HT-29 (cell line): ENCODE measurements at places on chromosomes 1 and 21. TPM values are rescaled to one million over a fixed set of nuclear protein-coding genes. Genes with fewer than 3 reads are reported as not detected.

DNA sequence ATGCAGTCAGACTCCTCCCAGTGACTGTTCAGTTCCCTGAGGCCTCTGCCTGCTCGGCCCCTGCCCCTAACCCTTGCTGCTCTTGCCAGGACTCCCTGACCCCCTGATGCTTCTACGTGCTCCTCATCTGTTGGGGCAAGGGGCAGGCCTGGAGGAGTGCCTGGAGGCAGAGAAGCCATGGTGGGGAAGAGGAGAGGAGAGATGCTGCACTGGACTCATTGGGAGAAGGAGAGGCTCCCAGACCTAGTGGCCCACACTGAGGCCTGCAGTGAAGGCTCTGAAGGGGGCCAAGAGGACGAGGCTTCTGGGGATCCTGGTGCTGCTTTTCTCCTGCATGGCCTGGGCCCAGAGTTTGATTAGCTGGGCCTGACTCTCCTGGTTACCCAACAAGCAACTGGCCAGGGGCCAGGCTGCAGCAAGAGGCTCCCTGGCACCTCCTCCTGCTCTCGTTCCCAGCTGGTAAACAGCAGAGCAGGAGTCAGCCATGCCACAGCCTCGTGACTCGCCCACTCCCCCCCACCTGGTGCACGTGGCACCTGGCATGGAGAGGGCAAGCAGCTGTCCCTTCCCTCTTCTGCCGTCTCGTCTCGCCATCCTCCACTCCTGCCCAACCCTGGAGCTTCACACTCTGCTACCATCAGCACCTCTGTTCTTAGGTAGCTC lies 847 bp upstream of the RORC start:
- DNase-seq, result peak; percentile 49

GRCh38 chr21:36887963-36888362 lies 78.5 kb downstream of the HLCS start:
- no peak for DNase-seq

DNA sequence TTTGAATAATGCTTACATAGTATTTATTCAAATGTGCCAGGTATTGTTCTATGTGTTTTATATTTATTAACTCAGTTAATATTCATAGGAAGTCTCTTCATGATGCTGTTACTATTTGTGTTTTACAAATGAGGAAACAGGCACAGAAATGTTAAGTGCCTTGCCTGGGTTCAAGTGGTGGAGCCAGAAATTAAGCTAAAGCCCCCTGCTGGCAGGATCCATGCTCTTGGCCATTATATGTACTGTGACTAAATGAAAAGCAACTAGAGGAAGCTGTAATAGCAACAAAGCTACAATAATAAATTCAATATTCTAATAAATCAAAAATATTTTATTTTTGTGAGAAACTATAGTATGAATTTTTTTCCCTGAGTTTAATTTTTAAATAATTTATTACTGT lies 30.0 kb downstream of the IARS2 start:
- DNase-seq, result peak; percentile 38

- peak; percentile 79 for DNase-seq
These were observed 624 bp downstream of the ARHGAP29 start for GRCh38 chr1:94236630-94237290.

GRCh38 chr1:110617589-110617988 lies 11.4 kb upstream of the KCNA2 start:
- DNase-seq, result no peak

- peak; percentile 41 for DNase-seq
These were observed 504 bp downstream of the SCCPDH start for GRCh38 chr1:246724731-246725095.

GRCh38 chr1:243475966-243476365 lies 220.1 kb downstream of the SDCCAG8 start:
- no peak for DNase-seq

- no peak for DNase-seq
These were observed 429.0 kb downstream of the KIF26B start for GRCh38 chr1:245583575-245584330.

DNA sequence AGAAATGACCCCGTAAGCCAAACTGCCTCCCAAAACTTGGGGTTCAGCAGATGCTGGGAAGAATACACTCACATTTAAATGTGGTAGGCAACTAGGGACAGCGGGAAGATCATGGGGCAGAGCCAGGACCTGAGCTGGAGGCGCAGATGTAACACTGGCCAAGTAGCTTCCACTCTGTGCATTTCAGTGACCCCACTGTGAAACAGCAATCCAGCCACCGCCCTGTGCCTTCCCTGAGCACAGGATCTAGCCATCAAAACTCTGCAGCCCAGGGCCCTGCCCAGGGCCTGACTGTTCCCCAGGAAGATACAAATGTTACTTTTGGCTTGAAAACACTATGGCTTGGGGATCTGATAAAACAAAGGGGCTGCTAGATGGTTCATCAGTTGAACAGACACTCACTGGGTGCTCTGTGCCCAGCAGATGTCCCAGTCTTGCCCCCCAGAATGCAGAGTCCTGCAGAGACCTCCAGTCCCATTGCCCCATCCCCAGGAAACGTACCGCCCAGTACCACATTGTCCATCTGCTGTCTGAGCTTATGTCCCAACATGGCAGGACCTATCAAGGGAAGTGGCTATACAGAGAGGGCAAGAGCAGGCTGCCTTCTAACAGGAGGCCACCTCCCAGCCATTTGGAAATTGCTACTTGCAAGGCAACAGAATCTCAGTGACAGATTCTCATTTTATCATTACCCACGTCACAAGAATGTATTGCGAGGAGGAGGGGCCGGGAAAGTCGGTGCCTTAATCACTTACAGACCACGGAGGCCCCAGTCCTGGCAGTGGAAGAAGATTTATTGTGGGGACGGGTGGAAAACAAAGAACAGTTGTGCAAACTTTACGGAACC lies 124.0 kb downstream of the DMRTB1 start:
- DNase-seq, result no peak

- no peak for DNase-seq
These were observed 363.7 kb downstream of the SETD4 start for GRCh38 chr21:35696644-35697043.

GRCh38 chr1:236167154-236167553 lies 24.8 kb downstream of the GPR137B start:
- DNase-seq, result no peak

DNA sequence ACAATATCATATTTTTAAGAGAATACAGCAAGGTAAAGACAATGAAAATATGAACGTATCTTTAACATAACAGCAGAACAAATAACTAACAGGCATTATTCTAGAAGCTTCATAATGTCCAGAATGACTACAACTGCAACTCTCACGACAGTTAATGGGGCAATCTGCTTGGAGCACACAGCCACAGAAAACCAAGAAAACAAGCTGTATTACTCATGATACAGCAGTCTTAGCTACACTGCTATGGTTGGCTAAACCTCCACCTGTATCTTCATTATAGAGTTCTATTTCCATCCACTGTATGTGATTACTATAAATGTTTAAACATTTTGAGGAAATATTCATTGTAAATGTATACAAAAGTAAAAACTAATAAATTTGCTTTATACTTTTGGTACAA lies 139.9 kb downstream of the DPYD start:
- DNase-seq, result no peak

GRCh38 chr1:94553323-94553730 lies 11.8 kb upstream of the F3 start:
- DNase-seq, result no peak

- DNase-seq, result no peak
These were observed 80.3 kb upstream of the TLR5 start for GRCh38 chr1:223223091-223223995.

GRCh38 chr1:77316006-77316405 lies 34.2 kb downstream of the AK5 start:
- no peak for DNase-seq

DNA sequence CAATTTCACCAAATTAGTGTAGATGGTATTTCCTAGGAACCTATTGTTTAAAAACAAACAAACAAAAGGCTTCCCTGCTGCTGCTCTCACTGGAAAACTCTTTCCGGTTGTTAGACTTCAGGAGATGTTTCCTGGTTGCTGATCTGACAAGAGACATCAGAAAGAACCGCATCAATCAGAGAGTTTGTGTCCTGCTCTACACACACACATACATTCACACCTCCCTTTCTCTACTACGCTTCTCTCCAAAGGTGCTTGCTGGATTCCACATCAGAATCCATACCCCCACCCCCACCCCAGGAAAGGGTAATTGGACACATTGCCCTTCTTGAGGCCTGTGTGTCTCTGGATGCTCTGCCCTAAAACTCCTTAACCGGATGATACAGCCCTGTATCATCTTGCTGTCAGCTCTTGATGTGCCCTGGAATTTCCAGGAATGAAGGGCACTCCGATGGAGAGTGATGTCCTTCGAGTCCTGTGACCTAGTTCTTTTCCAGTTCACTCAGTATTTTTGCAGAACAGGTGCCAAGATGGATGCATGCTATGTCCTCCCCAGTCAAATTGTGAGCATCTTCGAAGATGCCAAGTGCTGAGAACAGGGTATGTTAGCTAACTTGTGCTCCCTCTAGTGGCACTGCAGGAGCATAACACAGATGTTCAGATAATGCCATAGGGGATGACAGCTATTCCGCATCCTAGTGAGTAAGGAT lies 113.7 kb upstream of the SLC35F3 start:
- peak; percentile 68 for DNase-seq

GRHL3 gene
- 5.5 and 9.0 TPM in 2 replicates for total RNA-seq

SAMD13 gene
- 0.43 and 0.60 TPM in 2 replicates for total RNA-seq

AADACL3 gene
- total RNA-seq, result not detected in 2 replicates
